ENCODE measurements at places on chromosomes 6 and 20.

- DNase-seq, result no peak
These were observed 101.1 kb upstream of the CLDN20 start for GRCh38 chr6:155162682-155163081.

DNA sequence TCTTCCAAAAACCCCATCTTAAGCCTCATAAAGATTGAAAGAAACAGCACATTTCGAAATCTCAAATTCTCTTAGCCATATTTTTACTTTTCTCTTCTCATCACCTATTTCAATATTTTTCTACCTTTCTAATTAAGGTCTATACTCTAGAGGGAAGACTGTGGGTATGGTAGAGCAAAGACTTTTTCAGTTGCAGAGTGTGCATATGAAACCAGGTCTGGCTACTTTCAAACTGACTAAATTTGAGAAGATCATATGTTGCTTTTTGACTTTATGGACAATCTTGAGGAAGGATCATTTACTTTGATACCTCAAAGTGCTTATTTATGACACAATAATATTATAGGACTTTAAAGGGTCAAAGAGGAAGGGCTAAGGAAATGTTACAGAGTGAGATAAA lies 20.7 kb downstream of the FILIP1 start:
- DNase-seq, result no peak

GRCh38 chr6:116562614-116563013 lies 8.7 kb upstream of the RWDD1 start:
- DNase-seq, result no peak

DNA sequence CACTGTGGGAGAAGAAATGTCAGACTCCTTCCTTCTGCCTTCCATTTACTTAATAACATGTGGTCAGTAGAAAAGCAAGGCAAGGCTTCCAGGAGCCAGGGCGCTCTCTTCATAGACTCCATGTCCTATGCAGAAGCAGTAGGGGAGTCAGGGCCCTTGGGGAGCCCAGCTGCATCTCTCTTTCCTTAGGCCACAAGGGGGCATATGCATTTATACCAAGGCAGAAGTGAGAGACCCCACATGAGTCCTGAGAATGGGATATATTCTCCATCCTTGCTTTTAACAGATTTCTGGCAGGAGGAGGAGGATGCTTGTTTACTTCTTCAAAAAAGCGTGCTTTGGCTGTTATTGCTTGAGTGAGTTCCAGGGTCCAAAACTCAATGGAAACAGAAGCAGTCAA lies 198.5 kb downstream of the HIVEP2 start:
- no peak for DNase-seq

GRCh38 chr6:141521440-141521839 lies 611.3 kb upstream of the GJE1 start:
- no peak for DNase-seq

DNA sequence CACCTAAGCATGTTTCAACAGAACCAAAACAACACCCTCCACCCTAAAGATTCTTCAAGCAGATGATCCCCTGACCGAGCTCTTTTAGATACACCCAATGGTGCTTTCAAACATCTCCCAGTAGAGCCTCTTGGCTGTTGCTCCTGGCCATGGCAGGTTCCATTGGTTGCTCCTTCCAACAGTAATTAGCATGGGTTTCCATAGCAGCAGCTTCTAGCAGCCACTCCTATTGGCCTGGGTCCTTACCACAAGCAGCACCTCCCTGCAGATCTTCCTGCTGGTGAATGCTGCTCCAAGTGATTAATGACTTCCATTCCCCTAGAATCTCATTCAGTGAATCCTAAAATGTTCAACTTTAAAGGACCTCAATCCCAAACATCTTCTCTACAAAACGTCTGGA lies 13.9 kb downstream of the CCN2 start:
- no peak for DNase-seq

GRCh38 chr6:139161169-139161568 lies 26.3 kb downstream of the HECA start:
- peak; percentile 85 for DNase-seq

- no peak for DNase-seq
These were observed 190.4 kb downstream of the OGFRL1 start for GRCh38 chr6:71478834-71479541.

- no peak for DNase-seq
These were observed 29.3 kb upstream of the PDYN start for GRCh38 chr20:2023151-2023550.

- DNase-seq, result no peak
These were observed 34.6 kb upstream of the CITED2 start for GRCh38 chr6:139409026-139409425.

GRCh38 chr6:14165091-14165490 lies 47.5 kb downstream of the CD83 start:
- DNase-seq, result no peak

- DNase-seq, result no peak
These were observed 15.2 kb upstream of the GUCA1A start for GRCh38 chr6:42158011-42158410.

GRCh38 chr6:120774275-120774674 lies 560.0 kb downstream of the TBC1D32 start:
- no peak for DNase-seq

DNA sequence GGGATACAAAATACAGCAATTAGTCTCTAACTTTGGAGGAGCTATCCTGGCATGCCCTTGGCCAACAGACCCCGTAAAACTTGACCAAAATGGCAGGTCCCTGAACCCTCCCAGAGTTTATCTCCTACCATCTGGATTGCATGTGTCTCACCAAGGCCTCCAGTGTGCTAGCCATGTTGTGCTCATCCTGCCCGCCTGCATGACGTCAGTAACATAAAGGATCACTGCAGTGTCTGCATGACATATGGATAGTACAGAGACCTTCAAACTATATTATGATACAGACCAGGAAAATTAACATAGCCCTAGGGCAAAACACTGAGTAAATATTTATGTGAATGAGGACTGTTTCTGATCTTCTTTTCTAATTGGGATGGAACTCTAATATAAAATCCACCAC lies 25.3 kb downstream of the CPXM1 start:
- DNase-seq, result no peak

- DNase-seq, result no peak
These were observed 669.3 kb upstream of the GJE1 start for GRCh38 chr6:141463237-141463977.

DNA sequence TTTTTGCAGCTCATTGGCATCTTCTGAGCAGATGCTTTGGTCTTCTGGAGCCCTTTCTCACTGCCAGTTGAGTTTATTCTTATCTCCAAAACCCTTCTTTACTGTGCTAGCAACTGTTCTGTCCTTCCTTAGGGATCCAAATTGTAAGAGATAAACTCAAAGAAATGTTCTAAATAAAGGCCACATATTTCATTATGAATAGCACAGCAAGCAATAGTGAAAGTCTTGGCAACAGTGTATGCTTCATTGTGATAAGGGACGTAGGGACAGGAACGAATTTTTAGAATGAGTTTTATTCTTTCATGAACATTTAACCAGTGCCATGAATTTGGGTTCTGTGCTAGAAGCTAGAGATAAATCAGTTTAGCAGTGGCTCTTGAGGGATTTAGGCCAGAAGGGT lies 61.1 kb downstream of the LRRC1 start:
- no peak for DNase-seq

DNA sequence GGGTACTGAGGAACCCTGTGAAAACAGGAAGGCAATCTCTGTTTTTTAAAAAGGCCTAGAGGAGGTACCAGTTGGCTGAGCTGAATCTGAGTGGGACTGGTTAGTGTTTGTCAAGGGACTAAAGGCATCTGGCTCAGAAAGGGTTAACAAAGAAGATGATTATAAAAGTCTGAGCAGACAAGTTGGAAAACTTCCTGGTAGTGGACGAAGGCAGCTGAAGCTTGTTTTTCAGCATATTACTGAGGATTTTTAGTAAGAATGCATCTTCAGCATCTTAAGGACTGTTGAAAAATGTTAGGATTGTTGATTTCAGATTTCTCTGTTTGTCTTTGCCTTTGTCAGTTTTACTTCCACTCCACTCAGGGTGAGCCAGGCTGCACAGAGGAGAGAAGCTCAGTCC lies 5.1 kb downstream of the GPX5 start:
- no peak for DNase-seq

DNA sequence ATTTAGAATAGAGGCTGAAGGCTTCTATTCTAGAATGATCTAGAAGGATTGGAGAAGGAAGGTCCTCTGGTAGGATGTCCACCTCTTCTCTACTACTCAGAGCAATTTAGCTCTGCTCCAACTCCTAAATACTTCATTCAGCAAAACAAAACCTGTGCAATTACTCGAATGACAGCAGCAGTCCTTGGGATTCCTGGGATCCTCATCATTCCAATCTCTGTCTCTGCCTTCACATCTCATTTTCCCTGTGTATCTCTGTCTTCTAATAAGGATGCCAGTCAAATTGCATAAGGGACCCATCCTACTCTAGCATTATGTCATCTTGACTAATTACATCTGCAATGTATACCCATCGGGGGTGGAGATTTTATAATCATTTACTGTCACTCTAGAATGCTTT lies 5.5 kb upstream of the AIG1 start:
- DNase-seq, result no peak

GRCh38 chr6:27814665-27815424 lies 97.4 kb downstream of the OR2B2 start:
- peak; percentile 90 for DNase-seq

- DNase-seq, result no peak
These were observed 23.8 kb upstream of the CEP85L start for GRCh38 chr6:118675225-118675624.

All from DMS153 (cell line).